NCI-H1092 treated with DMSO at 0.1 percent for 48 hours (cell line): ENCODE measurements at places on chromosomes 7 and 10.

DNA sequence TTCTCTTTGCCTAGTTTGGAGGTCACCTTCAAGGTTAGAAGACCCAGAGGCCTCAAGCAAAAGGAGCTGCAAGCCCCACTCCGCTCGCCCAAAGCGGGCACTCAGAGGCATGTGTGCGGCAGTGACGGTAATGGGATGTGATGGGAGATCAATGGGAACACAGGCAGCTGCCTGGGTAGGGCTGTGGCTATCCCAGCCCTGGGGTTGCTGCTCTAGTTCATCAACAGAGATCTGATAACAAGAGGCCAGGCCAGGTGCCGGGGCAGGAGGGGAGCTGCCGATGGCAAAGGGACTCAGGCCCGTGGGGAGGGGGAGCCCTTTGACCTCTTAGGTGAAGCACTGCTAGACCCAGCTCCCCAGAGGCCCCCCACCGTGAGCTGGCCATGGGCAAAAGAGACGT, 52.0 kb upstream of the GNA12 start:
- no peak for DNase-seq

- DNase-seq = no peak
Observed at GRCh38 chr10:87657371-87657770, 2.3 kb upstream of the PAPSS2 start.

- DNase-seq = no peak
Observed at GRCh38 chr7:96921231-96921630, 84.1 kb upstream of the DLX6 start.

GRCh38 chr10:108708363-108708762, 1214.9 kb downstream of the XPNPEP1 start:
- no peak for DNase-seq

DNA sequence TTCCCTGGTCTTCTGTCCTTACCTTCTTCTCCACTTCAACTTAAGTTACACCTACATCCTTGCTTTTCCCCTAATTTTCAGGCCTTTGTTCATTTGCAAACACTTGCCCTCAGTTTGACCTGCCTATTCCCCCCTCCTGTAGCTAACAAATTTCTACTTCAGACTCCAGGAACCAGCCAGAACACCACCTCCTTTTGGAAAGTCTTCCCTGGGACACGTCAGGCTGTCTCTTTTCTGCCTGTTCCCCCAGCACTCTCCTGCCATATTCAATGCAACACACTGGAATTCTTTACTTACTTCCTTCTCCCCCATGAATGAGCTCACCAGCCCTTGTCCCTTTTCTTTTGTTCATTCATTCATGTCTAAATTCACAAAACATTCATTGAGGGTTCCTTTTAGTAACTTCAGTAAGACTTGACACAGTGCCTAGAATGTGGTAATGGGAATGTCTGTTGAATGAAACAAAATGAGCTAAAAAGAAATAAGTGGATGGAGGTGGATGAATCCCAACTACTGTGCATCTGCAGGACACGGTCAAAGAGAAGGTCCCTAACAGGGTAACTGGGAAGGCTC, 478.0 kb downstream of the KCNMA1 start:
- no peak for DNase-seq

DNA sequence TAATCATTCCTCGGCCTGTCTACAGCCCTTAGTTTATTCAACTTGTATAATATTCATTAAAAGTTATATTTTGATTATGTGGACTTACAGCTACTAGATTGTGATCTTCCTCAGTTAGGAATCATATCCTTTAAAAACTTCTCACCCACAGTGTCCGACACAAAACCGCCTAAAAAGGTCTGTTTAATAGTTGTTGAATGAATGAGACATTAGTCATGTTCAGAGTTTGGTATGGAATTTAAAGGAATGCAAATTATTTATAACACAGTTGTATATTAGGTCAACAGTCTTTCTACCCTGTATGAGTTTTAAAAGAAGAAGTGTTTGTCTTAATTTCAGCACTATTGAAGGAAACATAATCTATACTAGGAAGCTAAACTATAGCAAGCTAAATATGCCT, 390.0 kb downstream of the ARL4A start:
- DNase-seq = no peak

DNA sequence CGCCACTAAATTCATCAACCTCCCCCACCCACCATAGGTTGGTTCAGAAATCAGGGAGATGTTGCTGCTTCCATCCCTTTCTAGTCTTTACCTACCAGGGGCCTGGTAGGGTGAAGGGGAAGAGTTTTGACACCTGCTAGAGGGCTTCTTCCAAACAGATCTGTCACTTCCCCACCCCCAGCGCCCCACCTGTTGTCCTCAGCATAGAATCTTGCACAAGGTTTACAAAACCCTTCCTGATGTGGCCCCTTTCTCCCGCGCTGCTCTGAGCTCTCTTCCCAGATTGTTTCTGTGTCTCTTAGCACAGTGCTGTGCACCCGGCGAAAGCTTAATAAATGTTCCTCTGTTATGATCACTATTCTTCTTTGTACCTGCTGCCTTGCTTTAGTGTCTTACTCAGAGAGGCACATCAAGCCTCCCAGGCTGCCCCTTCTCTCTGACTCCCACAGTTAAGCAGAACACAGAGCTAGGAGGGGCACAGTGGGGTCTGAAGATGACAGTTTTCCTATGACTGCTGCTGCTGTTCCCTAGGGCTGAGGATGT, 11.2 kb upstream of the C10orf95 start:
- DNase-seq = no peak

GRCh38 chr7:44228571-44229350, 28.0 kb downstream of the YKT6 start:
- no peak for DNase-seq

DNA sequence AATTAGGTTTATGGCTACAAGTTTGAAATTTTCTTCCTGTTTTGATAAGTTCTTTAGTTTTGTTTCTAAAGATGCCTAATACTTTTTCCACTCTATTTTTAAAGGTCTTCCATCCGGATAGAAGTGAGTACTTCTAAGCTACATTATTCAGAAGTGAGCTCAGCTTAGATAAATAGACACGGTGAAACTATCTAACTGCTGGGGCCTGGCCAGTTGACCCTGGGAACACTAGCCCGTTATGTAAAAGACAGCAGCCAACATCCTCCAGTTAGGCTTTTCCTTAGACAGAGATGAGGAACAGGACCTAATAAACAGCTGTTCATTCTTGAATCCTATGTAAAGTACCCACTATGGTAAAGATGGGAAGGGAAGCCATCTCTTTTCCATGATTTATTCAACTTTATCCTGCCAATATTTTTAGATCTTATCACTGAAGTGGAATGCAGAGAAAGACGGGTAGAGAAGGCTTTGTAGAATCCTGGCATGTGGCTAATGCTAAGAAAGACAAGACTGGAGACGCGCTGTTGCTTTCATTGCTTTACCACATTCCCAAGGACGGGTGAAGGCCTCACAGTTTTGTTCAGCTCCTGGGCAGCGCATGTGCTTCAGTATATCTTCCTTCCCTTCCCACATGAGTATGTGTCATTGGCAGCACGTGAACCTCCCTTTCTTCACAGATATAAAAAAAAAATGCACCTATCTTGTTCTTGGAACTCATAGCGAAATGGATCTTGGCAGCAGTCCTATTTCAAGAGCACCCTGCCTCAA, 340.0 kb upstream of the MEOX2 start:
- no peak for DNase-seq

DNA sequence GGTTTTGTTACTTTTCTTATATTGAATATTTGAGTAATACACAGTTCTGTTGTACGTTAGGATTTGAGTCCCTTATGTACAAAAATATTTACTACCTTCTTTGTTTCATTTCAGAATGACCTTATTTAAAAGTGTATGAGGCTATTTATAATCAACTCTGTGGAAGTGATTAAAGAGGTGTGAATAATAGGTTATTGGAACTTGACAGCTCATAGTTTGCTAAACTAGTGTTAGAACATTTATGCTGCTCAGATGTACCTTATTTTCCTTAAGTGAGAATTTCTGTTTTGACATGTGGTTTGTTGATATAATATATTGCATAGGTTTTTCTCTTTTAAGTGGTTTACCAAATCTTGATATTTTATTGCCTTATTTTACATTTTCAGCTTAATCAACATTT, 105.5 kb downstream of the ZEB1 start:
- no peak for DNase-seq

GRCh38 chr7:121394709-121395140, 1.4 kb downstream of the FAM3C start:
- no peak for DNase-seq

DNA sequence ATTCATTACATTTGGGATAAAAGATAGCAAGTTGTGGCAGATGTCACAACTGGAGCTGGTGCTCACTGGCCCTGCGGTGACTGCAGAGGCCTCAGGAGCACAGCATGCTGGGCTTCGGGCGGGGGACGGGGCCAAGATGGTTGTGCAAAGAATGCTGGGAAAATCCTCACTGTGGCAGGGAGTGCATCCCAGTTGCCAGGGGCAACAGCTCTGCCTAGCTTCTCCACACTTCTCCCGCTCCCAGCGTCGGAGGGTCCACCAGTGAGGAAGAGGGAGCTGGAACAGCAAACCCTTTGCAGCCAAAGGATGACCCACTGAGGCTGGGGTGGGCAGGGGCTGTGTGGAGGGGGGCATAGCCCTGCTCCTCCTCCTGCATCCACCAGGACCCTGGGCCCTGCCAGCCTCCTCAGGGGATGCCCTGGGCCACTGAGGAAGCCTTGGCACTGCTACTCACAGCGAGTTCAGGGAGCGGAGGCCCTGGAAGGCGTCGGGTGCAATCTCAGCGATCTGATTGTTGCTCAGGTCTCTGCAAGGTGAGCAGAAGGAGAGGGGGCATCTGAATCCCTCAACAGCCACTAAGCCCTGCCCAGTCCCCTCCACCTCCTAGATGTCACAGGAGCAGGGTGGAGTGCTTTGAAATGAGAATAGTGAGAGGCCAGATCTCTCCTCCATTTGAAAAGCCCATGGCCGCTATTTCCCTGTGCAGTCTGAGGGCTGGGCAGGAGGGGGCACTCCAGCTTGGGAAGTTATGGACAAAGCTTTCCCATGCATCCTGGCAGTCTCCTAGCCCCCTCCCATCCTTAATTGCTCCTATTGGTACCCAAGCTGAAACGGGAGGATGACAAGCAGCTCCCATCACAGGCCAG, 126.5 kb downstream of the SLIT1 start:
- DNase-seq = no peak

GRCh38 chr7:121334875-121335648, 6.3 kb downstream of the WNT16 start:
- DNase-seq = no peak

DNA sequence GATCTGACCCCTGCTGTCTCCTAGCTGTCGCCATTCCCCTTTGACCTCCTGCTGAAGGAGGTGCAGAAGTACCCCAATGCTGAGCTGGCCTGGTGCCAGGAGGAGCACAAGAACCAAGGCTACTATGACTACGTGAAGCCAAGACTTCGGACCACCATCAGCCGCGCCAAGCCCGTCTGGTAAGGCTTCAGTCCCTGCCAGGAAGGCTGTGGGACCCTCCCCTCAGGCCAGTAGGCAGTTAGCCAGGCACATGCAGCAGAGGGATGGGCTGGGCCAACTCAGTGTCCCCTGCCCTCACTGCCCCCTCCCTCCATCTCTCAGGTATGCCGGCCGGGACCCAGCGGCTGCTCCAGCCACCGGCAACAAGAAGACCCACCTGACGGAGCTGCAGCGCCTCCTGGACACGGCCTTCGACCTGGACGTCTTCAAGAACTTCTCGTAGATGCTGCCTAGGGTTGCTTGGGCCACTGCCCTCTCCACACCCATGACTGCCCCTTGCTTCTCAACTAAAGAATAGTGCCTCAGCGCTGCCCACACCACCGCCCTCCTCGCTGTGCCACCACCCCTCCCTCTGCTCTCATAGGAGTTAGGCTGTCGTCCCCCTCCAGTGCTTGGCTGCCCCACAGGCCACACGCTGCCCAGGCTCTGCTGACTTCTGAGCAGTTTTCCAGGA, 41.0 kb upstream of the ZMIZ2 start:
- DNase-seq = no peak

- DNase-seq = no peak
Observed at GRCh38 chr7:106538638-106539037, 122.3 kb downstream of the CCDC71L start.

- DNase-seq = no peak
Observed at GRCh38 chr10:24826009-24826408, 102.3 kb upstream of the ARHGAP21 start.

DNA sequence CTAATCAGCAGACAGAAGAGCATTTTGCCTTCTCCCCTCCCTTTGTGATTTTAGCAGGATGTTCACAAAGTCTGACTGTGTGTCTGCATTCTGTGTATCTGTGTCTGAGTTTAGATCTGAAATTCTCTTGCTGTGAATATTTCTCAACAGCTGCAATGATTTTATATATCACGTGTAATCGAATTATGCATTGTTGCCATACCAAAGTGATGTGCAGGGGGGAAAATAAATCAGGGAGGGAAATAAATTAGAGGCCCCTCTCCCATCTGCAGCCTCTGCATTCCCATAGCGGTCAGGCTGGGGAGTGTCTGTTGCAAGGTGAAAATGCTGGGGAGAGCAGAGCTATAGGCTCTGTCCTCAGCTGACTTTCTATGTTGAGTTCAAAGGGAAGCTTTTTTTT, 209.0 kb downstream of the LRMDA start:
- DNase-seq = no peak

DNA sequence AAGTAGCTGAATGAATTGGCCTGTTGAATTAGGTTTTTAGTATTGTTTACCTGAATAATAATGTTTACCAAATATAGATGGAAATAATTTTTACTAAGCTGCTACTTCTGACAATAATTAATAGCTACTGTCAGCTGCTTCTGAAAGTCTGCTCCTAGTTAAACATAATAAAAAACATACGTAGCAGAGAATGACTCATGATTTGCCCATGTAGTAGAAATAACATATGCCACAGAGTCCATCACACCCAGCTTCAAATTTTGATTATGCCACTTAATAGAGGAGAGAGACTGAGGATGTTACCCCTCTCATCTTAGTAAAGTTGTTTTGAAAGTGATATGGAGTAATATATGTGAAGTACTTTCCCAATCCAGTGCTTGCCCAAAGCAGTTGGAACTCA, 57.6 kb upstream of the MDFIC start:
- no peak for DNase-seq

GRCh38 chr7:127895814-127896280, 135.4 kb downstream of the LRRC4 start:
- DNase-seq = no peak

GRCh38 chr7:698515-699475, 27.7 kb upstream of the DNAAF5 start:
- DNase-seq = no peak

DNA sequence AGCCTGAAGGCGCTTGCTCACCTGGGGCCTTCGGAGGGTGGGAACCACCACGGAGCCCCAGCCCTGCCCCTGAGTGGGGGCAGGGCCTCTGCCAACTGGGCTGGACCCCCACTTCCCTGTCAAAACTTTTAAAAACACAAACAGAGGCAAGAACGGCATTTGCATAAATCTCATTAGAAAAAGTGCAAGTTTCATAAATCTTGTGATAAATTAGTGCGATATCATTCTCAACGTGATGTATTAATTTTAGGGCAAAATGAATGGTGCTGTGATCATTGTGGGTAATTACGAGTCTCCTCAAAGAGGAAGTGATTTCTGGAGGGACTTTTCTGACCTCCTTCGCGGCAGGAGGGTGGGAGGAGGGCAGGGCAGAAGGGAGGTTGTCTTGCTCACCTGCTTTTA, 98.3 kb downstream of the CDH23 start:
- DNase-seq = no peak
